Psoas muscle (tissue), 8 donors: ENCODE measurements at places on chromosomes 4 and X. TPM values are rescaled to one million over a fixed set of nuclear protein-coding genes. Genes with fewer than 3 reads are reported as not detected.

The PDK3 gene
- total RNA-seq, result 2.3 TPM

- H3K36me3 ChIP-seq, result no peaks in the 10 kb centered on the region
- no peaks in the 10 kb centered on the region for H3K4me1 ChIP-seq
- no peak for DNase-seq
- H3K27me3 ChIP-seq, result no peaks in the 10 kb centered on the region
Observed at GRCh38 chr4:182245041-182245440, 1.8 kb downstream of the TENM3 start.

The ZBTB49 gene
- 7.0 TPM for total RNA-seq

The GLRA3 gene
- not detected for total RNA-seq

- H3K27ac ChIP-seq, result no peak overlapping the region
- DNase-seq, result no peak
- H3K36me3 ChIP-seq, result no peaks in the 10 kb centered on the region
- no peak overlapping the region for H3K4me3 ChIP-seq
Observed at GRCh38 chr4:107125496-107125895, 89.4 kb upstream of the DKK2 start.

The ENOX2 gene
- 12.4 TPM for total RNA-seq

The IBSP gene
- total RNA-seq, result not detected

The PITX2 gene
- total RNA-seq, result 15.7 TPM

GRCh38 chrX:120205816-120206753, 44.5 kb upstream of the ZBTB33 start:
- no peak for DNase-seq
- H3K36me3 ChIP-seq, result no peaks in the 10 kb centered on the region
- H3K4me1 ChIP-seq, result no peaks in the 10 kb centered on the region
- no peaks in the 10 kb centered on the region for H3K27me3 ChIP-seq

The USP51 gene
- 0.32 TPM for total RNA-seq

The NHSL2 gene
- 4.4 TPM for total RNA-seq

The LAP3 gene
- 81.3 TPM for total RNA-seq

The SPANXD gene
- not detected for total RNA-seq

The PAGE2B gene
- total RNA-seq, result not detected

DNA sequence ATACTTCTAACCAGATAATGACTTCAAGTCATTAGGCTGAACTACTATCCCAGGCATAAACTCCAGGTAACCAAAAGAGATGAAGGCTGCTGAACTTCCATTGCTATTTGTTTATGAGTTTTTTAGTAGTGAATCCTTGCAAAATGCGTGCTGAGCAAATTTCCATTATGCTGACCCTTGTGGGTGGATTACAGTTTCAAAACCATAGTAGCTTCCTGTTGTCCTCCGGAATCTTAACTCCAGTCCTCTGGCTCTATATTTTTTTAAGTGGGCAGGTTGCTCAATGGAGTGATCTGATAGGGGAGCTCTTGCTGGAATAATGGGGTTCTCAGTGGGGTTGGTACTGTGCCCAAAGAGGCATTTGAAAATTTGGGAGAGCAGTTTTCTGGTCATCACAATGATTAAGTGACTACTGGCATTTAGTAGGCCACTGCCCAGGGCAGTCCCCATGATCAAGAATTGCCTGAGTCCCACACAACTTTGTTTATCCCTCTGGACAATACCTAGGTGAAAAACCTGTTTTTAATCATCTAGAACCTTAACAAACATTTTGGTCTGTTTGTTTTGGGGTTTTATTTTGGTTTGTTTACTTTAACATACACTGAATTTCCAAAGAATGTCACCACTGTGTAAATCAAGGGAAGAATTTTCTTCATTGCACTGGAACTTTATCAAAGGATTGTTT, 302.3 kb upstream of the GATB start:
- peaks cover 3% of the 10 kb centered on the region for H3K27me3 ChIP-seq
- H3K4me3 ChIP-seq, result no peak overlapping the region
- H3K27ac ChIP-seq, result no peak overlapping the region
- no peak for DNase-seq
- peaks cover 17% of the 10 kb centered on the region for H3K4me1 ChIP-seq

The ADH1C gene
- 3.6 TPM for total RNA-seq

DNA sequence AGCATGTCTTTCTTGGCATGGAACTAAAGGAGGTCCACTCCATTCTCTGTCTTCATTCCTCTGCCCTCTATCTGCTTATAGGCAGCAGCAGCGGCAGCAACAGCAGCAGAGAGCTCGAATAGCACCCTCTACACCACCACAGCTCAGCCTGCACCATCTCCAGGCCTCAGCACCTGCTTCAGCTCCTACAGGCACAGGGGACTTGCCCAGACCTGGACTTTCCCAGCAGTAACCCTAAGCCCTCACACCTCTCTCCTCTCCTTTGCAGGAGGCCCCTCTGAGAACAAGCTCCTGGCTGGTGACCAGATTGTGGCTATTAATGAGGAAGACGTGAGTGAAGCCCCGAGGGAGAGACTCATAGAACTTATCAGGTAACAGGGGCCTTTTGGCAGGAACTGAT, 80.7 kb downstream of the FRMPD3 start:
- no peak overlapping the region for H3K27ac ChIP-seq
- H3K4me3 ChIP-seq, result no peak overlapping the region
- no peak for DNase-seq
- H3K36me3 ChIP-seq, result no peaks in the 10 kb centered on the region
- H3K27me3 ChIP-seq, result peaks cover 26% of the 10 kb centered on the region

The AREG gene
- total RNA-seq, result 1.2 TPM

The MAGIX gene
- total RNA-seq, result 3.2 TPM

- DNase-seq, result no peak
- H3K27me3 ChIP-seq, result peaks cover 71% of the 10 kb centered on the region
- no peaks in the 10 kb centered on the region for H3K36me3 ChIP-seq
- H3K4me3 ChIP-seq, result no peak overlapping the region
- no peaks in the 10 kb centered on the region for H3K4me1 ChIP-seq
Observed at GRCh38 chrX:73448379-73448778, 1.5 kb downstream of the CDX4 start.

The IL2RG gene
- total RNA-seq, result 0.93 TPM

GRCh38 chr4:158769175-158769921, 522 bp downstream of the FNIP2 start:
- peak overlapping the region; percentile 96 for H3K27ac ChIP-seq
- H3K4me1 ChIP-seq, result peaks cover 50% of the 10 kb centered on the region
- DNase-seq, result peak; percentile 53
- peak overlapping the region; percentile 70 for H3K4me3 ChIP-seq
- no peaks in the 10 kb centered on the region for H3K27me3 ChIP-seq

DNA sequence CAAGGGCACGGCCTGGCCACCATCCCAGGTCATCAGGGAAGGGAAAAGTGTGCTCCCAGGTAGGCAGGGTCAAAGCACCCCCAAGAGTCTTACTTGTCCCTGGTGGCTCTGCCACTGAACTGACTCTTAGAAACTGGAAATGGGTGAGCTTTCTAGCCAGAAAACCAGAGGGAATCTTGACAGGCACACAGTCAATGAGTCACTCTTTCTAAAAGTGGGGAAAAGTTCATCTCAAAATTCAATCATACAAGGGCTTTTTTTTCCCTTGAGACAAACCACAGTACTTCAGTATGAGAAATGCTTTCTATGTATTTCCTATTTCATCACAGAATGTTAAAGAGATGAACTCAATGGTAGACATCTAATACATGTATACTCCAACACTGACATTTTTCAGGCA, 12.5 kb downstream of the HPF1 start:
- no peak overlapping the region for H3K4me3 ChIP-seq
- DNase-seq, result no peak
- no peaks in the 10 kb centered on the region for H3K4me1 ChIP-seq
- no peak overlapping the region for H3K27ac ChIP-seq

- no peaks in the 10 kb centered on the region for H3K36me3 ChIP-seq
- no peaks in the 10 kb centered on the region for H3K4me1 ChIP-seq
- no peaks in the 10 kb centered on the region for H3K27me3 ChIP-seq
- no peak overlapping the region for H3K27ac ChIP-seq
Observed at GRCh38 chrX:149248073-149248625, 257.0 kb downstream of the IDS start.

- no peak overlapping the region for H3K27ac ChIP-seq
- no peak overlapping the region for H3K4me3 ChIP-seq
- H3K4me1 ChIP-seq, result no peaks in the 10 kb centered on the region
- no peaks in the 10 kb centered on the region for H3K36me3 ChIP-seq
Observed at GRCh38 chr4:110087070-110087708, 111.2 kb downstream of the ELOVL6 start.

DNA sequence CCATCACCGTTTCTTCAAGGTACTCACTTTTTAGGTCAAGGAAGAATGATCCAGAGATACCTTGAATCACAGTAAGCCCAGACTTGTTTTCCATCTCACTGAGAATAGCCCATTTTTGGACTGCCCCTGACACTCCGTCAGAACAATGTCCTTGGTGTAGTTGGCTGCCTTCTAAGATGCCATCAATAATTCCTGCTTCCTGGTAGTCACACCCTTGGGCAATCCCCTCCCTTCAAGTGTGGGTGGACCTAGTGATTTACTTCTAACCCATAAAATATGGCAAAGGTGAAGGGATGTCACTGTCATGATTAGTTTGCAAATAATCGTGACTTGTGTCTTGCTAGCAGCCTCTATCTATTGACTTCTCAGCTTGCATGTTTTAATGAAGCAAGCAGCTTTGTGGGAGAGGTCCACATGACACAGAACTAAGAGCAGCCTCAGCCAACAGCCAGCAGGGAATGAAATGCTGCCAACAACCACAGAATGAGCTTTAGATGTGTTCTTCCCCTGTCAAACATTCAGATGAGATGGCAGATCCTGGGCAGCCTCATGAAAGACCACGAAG, 20.0 kb upstream of the KLHL34 start:
- no peaks in the 10 kb centered on the region for H3K27me3 ChIP-seq
- no peak for DNase-seq
- no peak overlapping the region for H3K27ac ChIP-seq
- no peaks in the 10 kb centered on the region for H3K36me3 ChIP-seq
- H3K4me1 ChIP-seq, result no peaks in the 10 kb centered on the region

The PHKA1 gene
- total RNA-seq, result 84.8 TPM

DNA sequence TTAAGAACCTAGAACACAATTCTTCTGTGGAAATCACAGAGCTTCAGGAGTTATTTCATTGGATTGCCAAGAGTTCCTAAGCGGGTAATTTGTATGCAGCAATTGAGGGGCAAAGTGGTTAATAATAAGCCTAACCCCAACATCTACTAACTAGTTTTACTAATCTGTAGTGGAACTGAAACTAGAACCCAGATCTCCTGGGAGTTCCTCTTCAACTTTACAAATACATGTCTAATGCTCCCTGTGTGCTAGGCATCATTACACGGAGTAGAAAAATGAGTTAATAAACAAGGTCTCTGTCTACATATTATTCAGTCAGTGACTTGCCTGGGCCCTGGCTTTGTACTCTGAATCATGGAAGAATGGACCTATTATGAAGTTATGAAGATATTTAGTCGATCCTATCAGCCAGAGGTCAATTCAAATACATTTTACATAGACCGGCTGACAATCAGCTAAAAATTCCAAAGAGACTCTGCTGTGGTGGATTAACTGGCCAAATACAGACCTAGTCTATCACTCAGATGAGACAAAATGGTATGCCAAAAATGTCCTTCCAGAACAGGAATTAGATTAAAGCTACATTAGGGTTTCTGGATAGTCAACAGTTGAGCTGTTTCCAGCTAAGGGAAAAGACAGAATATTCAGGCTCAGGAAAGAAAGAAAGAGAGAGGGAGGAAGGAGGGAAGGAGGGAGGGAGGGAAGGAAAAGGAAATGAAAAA, 326.0 kb downstream of the FBXW7 start:
- no peak overlapping the region for H3K4me3 ChIP-seq
- peaks cover 7% of the 10 kb centered on the region for H3K27me3 ChIP-seq
- no peak overlapping the region for H3K27ac ChIP-seq
- no peak for DNase-seq
- no peaks in the 10 kb centered on the region for H3K4me1 ChIP-seq

The HSD17B13 gene
- not detected for total RNA-seq

- H3K27me3 ChIP-seq, result no peaks in the 10 kb centered on the region
- H3K4me3 ChIP-seq, result no peak overlapping the region
- no peaks in the 10 kb centered on the region for H3K36me3 ChIP-seq
- H3K27ac ChIP-seq, result no peak overlapping the region
Observed at GRCh38 chr4:153181293-153181692, 22.9 kb upstream of the TRIM2 start.

- peaks cover 18% of the 10 kb centered on the region for H3K4me1 ChIP-seq
- H3K27ac ChIP-seq, result peak overlapping the region; percentile 89
- peaks cover 30% of the 10 kb centered on the region for H3K36me3 ChIP-seq
- no peak for DNase-seq
Observed at GRCh38 chr4:183659872-183660242, 764 bp downstream of the TRAPPC11 start.

The MAGEC2 gene
- not detected for total RNA-seq

The FGFBP2 gene
- total RNA-seq, result 1.0 TPM

GRCh38 chr4:98822144-98822543, 106.8 kb downstream of the EIF4E start:
- H3K36me3 ChIP-seq, result no peaks in the 10 kb centered on the region
- H3K4me3 ChIP-seq, result no peak overlapping the region
- H3K27me3 ChIP-seq, result no peaks in the 10 kb centered on the region
- no peak overlapping the region for H3K27ac ChIP-seq

The CEP44 gene
- 7.3 TPM for total RNA-seq

DNA sequence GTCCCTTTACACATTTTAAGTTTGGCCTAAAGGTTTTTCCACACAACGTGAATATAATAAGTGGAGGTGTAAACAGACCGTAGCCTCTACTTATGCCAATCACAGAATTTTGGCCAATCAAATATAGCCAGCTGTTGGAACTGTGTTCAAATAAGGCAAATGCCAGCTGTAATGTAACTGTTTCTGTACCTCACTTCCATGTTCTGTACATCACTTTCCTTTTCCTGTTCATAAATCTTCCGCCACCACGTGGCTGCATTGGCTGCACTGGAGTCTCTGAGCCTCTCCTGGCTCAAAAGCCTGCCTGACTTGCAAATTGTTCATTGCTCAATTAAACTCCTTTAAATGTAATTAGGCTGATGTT, 105.1 kb upstream of the SMIM31 start:
- no peak overlapping the region for H3K4me3 ChIP-seq
- H3K27me3 ChIP-seq, result no peaks in the 10 kb centered on the region
- H3K36me3 ChIP-seq, result no peaks in the 10 kb centered on the region
- H3K27ac ChIP-seq, result no peak overlapping the region

- no peak for DNase-seq
- no peak overlapping the region for H3K4me3 ChIP-seq
- no peaks in the 10 kb centered on the region for H3K36me3 ChIP-seq
Observed at GRCh38 chr4:8820178-8821102, 51.2 kb downstream of the HMX1 start.

DNA sequence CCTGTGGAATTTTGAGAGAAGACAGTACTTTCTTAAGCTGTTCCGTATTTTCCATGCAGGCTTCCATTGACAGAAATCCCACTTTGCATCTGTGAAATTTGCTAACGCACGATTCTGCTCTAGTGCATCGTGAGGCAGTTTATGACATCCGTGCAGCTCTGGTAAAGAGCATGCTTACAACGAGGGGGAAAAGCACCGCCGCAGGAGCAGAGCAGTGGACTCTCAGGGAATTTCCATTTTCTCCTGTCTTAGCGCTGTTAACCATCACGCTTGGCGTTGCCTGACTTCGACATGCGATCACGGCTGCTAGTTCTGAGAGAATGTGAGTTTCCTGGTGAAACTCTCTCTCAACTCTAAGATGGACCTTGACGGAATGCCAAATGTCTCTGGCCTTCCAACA, 43.9 kb downstream of the DCTD start:
- no peak overlapping the region for H3K27ac ChIP-seq
- no peaks in the 10 kb centered on the region for H3K27me3 ChIP-seq
